WTC11 (cell line): ENCODE measurements at places on chromosomes 3 and 15. TPM values are rescaled to one million over a fixed set of nuclear protein-coding genes. Genes with fewer than 3 reads are reported as not detected.
A peak's percentile ranks its signal among the peaks of the same experiment; 100 is the strongest.

Gene IL5RA
- not detected in 3 replicates for total RNA-seq

Gene SPESP1
- not detected in 3 replicates for total RNA-seq

Gene CHRD
- 1.3 to 2.7 TPM (median 1.8 TPM) in 3 replicates for total RNA-seq

DNA sequence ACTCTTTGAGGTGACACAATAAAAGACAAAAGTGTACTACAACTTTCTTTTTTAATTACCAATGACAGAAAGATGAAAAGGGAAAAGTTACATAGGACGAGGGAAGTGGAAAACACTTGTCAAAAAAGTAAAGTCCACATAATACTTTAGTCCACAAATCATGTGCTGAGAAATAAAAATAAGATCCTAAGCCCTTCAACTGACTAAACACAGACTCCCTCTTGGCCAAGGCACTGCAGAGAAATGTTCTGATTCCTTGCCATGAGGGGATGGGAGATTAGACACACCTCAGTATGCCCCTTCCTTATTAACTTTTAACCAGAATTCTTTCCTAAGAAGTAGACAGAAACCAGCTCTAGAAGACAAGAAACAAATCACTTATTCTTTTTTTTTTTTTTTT lies 59.5 kb upstream of the TGFBR2 start:
- H3K4me3 ChIP-seq = no peak overlapping the region
- DNase-seq = no peak
- peaks cover 52% of the 10 kb centered on the region for H3K4me1 ChIP-seq
- H3K27ac ChIP-seq = no peak overlapping the region
- peaks cover 2% of the 10 kb centered on the region; the same call in 1 of the 2 replicates for H3K27me3 ChIP-seq
- peaks cover 18% of the 10 kb centered on the region for H3K36me3 ChIP-seq

- H3K36me3 ChIP-seq = peaks cover 51% of the 10 kb centered on the region
- H3K4me3 ChIP-seq = no peak overlapping the region
- H3K4me1 ChIP-seq = no peaks in the 10 kb centered on the region
These were observed 29.9 kb downstream of the SPG11 start for GRCh38 chr15:44633603-44634002.

DNA sequence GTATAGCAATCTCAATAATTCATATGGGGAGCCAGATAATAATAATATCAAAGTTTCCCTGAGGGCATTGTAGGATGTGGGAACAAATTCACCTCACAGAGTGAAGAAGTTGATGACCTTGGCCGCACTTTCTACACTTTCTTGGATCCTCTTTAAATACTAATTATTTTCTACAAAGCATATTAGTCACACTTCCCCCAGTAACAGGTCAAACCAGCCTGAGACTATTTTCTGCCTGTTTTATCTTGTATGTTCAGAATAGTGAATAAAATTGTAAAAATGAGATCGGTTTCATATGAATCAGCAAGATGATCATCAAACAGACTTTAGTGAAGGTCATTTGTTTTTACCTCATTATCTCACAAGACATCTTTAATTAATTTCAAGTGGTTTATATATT lies 2.3 kb upstream of the OR5K3 start:
- no peak overlapping the region for H3K27ac ChIP-seq
- no peaks in the 10 kb centered on the region for H3K27me3 ChIP-seq
- DNase-seq = no peak
- H3K4me1 ChIP-seq = no peaks in the 10 kb centered on the region
- H3K4me3 ChIP-seq = no peak overlapping the region

GRCh38 chr15:62323353-62323890 lies 158.3 kb upstream of the C2CD4B start:
- H3K27me3 ChIP-seq = no peaks in the 10 kb centered on the region
- H3K27ac ChIP-seq = no peak overlapping the region
- no peak for DNase-seq

DNA sequence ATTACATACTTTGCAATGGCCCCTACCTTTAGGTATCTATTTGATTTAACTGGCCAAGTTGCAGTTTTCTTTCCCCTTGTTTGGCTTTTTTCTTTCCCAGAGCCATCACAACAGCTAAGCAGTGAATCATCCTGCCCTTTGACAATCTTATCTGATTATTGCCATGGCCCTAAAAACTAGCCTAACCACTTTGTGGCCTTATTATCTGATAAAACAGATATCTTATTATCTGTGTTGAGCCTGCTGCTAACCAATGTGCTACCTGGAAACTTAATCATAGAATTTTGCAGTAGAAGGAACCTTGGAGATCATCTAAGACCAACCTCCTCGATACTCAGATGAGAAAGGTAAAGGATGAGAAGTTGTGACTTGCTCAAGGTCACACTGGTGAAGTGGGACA lies 37.1 kb downstream of the EIF4E3 start:
- peaks cover 3% of the 10 kb centered on the region for H3K36me3 ChIP-seq
- DNase-seq = no peak
- H3K27ac ChIP-seq = no peak overlapping the region; the same call in 1 of the 2 replicates

DNA sequence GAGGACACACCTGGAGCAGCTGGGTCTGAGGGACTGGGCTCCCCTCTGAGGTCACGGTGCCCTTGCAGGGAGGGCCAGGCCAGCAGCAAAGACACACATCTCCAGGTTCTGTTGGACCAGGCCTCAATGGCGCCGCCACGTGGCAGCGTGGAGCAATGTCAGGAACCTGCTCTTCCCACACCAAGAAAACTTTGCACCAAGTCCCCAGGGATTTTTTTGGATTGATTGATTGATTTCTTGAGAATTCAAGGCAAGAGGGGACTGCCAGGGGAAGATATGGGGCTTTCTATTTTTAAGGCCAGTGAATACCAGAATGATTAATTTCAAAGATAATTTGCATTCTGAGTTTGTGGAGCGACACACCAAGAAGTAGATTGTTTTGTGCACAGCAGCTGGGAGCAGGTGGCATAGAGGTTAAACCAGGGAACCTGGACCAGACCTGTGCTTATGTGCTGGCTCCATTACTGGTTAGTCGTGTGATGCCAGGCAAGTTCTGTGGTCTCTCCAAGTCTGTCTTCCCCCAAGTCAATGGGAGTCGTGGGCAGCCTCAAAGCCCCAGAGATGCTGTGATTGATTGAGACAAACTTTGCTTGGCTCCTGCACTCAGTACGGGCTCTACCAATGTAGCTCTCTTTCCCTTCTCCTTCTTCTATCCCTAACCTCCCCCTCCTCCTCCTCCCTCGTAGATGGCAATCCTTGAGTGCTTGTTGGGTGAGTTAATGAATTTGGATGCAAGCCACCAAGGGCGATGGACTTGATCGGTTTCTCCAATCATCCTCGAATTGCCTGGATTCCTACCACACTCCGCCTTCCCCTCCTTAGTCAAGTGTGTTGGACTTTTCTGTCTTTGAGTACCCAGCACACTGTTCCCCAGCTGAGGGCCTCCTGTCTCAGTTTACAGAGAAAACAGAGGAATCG lies 96.2 kb upstream of the TRPM1 start:
- no peaks in the 10 kb centered on the region; the same call in 1 of the 2 replicates for H3K36me3 ChIP-seq
- no peak overlapping the region for H3K27ac ChIP-seq
- peak; percentile 80 for DNase-seq

DNA sequence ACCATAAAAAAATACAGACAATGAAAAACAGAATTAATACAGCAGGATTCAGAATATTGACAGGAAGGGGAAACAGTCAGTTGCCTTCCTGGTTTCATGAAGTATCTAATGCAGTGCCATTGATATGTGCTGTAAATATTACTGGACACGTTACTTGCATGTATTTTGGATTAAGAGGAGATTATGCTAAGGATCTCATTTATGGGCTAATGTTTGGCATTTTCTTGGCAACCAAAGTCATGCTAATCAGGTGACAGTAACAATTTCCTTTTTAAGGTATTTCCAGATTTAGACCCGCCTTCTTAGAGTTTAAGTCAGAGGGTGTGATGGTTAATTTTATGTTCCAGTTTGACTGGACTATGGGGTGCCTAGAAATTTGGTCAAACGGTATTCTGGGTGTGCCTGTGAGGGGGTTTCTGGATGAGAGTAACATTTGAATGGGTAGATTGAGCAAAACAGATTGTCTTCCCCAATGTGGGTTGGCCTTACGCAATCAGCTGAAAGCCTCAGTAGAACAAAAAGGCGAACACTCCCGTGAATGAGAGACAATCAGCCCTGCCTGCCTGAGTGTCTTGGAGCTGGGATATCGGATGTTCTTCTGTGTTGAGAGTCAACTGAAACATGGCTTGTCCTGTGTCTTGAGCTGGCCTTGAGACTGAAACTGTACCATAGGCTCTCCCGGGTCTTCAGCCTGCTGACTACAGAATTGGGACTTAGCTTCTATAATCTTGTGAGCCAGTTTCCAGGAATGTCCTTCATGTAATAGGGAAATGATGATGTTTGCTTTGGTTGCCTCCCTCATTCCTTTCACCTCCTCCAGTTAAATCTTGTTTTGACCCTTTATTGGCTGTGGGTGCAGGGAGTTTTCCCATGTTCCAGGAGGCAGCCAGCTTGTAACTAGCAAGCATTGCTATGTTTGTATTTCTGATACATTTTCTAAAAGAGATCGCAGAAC lies 10.5 kb downstream of the SQOR start:
- H3K27ac ChIP-seq = no peak overlapping the region
- DNase-seq = no peak
- H3K4me1 ChIP-seq = 0 out of 2 replicates have a peak, but pooled peaks cover 2% of the 10 kb centered on the region
- H3K27me3 ChIP-seq = peaks cover 8% of the 10 kb centered on the region
- no peak overlapping the region for H3K4me3 ChIP-seq
- no peaks in the 10 kb centered on the region for H3K36me3 ChIP-seq
